Suppressor macrophage treated with lipopolysaccharide for 1 hour (primary cell): ENCODE measurements at places on chromosomes 12 and 14.

DNA sequence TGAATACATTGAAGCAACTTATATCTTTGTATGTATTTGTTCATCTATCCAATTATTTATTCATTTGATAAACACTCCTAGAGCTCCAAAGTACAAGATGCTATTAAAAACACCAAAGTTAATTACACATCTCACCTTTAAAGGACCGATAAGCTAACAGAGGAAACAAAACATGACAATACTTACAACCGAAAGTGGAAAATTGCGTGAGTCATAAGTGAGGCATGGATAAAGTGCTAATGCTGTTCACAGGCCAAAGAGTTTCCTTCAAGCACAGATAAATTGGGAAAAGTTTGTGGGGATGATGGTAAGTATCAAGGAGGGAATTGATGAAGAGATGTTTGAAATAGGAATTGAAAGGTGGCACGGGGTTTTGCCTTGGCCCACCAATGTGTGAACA is 172.8 kb upstream of the KITLG start:
- DNase-seq: no peak

GRCh38 chr12:65977384-65977783 is 153.1 kb downstream of the HMGA2 start:
- DNase-seq: no peak

- DNase-seq: peak; percentile 46
These were observed 278.9 kb upstream of the CRY1 start for GRCh38 chr12:107372229-107372658.

DNA sequence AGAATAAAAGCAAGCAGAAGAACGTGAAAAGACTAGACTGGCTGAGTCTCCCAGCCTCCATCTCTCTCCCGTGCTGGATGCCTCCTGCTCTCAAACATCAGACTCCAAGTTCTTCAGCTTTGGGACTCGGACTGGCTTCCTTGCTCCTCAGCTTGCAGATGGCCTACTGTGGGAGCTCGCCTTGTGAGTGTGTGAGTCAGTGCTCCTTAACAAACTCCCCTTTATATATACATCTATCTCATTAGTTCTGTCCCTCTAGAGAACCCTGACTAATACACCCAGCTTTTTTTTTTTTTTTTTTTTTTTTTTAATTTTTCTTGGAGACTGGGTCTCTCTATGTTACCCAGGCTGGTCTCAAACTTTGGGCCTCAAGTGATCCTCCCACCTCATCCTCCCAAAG is 46.9 kb downstream of the ACTN1 start:
- peak; percentile 52 for DNase-seq

GRCh38 chr14:31806249-31806648 is 245.0 kb downstream of the NUBPL start:
- no peak for DNase-seq

DNA sequence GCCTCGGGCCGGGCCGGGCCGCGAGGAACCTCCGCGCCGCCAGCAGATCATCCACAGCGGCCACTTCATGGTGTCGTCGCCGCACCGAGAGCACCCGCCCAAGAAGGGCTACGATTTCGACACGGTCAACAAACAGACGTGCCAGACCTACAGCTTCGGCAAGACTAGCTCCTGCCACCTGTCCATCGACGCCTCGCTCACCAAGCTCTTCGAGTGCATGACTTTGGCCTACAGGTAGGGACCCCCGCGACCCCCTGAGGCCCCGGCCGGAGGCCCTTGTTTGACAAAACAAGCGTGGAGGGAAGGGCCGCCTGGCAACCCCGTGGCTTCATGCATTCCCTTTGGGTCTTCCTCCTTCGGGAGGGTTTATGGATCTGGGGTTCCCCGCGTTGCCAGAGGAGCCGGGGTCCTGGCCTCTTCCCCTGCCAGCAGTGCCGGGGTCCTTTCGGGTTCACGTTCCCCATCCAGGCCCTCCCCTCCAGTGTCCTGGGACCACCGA is 526 bp downstream of the MLXIP start:
- DNase-seq: no peak

DNA sequence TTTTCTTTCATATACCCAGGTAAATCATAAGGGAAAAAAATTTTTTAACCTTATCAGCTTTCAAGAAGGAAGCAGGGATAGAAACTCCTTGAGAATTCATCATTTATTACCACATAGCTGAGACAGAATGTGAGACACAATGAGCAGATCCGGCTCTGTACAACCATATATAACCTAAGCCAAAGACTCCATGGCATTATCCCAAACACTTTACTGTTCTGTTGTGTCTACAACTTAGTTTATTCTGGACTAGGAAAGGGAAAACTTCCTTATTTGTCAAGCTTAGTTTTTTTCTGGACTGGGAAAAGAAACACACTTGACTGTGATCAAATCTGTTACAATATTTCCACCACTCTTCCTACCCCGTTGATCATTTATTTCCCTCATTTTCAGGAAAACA is 38.3 kb upstream of the CATSPERB start:
- DNase-seq: no peak

GRCh38 chr12:66746489-66747201 is 67.8 kb upstream of the GRIP1 start:
- DNase-seq: no peak

GRCh38 chr14:69828879-69829278 is 31.8 kb upstream of the SLC10A1 start:
- DNase-seq: no peak

DNA sequence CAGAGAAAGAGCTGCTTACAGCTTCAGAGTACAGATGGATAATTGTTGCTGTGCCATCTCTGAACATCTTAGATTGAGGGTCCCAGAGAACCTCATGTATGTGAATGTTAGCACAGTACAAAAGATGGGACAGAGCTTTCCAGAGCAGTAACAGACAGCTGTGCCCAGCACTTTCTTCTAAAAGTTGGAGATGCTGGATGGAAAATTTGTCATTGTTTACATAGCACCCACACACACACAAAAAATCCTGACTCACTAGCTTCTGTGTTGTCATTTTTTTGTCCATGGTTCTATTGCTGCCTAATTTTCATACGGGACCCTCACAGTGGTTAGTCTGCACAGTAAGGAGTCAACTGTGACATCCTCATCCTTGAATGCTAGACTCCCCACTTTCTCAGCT is 374.7 kb downstream of the DIO2 start:
- DNase-seq: no peak

- peak; percentile 18 for DNase-seq
These were observed 59.6 kb upstream of the LRTM2 start for GRCh38 chr12:1760566-1761382.

DNA sequence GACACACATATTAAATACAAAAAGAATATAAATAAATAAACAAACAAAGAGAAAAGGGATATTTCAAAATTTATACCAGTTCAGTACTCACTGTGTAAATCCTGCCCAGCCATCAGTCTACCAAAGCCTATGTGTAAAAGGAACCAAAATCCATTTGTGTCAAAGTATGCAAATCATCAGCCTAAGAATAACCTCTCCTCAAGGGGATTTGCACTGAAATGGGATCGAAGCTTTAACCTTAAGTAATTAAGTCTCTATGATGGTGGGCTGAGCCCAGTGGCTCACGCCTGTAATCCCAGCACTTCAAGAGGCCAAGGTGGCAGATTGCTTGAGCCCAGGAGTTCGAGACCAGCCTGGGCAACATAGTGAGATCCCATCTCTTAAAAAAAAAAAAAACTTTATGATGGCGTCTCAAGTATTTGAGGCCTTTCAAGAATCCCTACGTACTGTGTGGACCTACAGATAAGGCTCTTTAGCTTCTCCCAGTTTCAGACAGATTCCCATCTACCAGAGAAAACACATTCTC is 57.8 kb upstream of the METAP2 start:
- no peak for DNase-seq

DNA sequence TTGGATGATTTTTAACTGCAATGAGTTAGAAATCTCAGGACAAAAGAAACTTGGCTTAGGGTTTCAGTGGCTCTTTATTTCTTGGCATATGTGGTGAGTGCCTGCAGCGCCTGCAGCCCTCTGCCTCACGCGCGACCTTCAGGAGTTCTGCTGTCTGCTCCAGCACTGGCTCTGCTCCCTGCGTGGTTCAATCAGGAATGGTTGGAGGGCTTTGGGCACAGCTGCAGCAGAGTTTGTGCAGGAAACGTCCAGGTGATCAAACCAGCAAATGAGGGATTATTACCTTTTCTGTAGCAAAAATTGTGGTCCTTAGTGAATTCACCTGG is 19.8 kb downstream of the PPM1H start:
- DNase-seq: no peak

GRCh38 chr12:113422030-113422885 is at the start of gene SDSL:
TSS of gene SDSL (plus strand) at chr12:113422380. CDS start at chr12:113427983, 5,603 bp downstream.
- DNase-seq: peak; percentile 96

GRCh38 chr14:54350203-54350602 is 46.6 kb upstream of the CDKN3 start:
- DNase-seq: no peak

DNA sequence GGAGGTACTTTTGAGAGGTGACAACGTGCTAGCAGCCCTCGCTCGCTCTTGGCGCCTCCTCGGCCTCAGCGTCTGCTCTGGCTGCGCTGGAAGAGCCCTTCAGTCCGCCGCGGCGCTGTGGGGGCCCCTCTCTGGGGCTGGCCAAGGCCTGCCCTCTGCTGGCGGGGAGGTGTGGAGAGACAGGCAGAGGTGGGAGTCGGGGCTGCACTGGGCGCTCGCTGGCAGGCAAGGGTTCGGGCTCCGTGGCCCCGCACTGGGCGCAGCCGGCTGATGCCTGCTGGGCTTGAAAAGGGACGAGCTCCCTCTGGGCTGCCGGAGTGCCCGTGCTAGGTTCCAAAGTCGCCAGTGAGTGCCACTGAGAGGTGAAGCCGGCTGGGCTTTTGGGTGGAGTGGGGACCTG is 580.0 kb downstream of the DIO2 start:
- DNase-seq: no peak

- DNase-seq: no peak
These were observed 4.1 kb downstream of the CYP46A1 start for GRCh38 chr14:99688210-99688581.

DNA sequence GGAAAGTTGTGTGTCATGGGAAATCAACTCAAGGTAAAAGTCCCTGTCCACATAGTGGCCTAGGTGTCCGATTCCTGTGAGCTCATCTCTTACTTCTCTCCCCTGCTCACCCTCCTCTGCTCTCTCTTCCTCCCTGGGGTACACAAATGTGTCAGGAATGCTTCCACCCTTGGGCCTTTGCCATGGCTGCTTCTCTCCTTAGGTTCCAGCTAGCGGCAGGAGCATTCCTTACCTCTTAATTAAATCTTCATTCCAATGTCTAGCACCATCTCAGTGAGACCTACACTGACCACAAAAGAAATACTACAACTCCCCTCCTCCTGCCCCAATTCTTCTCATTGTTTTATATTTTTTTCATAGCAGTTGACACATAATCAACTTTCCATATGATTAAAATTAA is 298.6 kb downstream of the PDZRN4 start:
- no peak for DNase-seq

- DNase-seq: no peak
These were observed 43.4 kb upstream of the NR2C1 start for GRCh38 chr12:95116773-95117172.

- DNase-seq: no peak
These were observed 33.9 kb downstream of the SPTLC2 start for GRCh38 chr14:77582511-77582910.

DNA sequence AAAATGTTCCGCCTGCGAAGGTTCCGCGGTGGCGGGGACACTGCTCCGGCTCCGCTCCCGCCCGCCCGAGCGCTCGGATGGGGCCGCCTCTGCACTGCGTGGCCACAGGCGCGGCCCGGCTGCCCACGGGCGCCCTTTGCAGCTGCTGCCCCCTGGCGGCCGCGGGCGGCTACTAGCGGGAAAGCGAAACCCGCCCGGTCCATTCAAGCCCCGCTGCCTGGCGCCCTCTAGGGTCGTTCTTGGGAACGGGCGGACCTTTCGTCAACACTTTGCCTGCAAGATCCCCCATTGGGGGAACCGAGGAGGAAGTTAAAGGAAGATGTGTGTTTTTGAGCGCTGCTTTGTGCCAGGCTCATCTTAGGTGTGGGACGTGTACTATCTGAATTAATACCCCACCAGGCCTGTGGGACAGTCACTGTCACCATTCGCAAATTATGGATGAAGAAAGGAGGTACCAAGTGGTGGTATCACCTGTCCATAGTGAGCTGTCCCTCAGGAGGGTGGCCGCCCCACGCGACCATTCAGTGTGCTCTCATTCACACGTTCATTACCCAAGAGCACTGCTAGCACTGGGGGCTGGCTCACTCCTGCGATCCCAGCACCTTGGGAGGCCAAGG is 19.4 kb downstream of the GPR132 start:
- peak; percentile 96 for DNase-seq
